Activated CD8-positive, alpha-beta memory T cell treated with anti-CD3 and anti-CD28 coated beads for 24 hours (primary cell): ENCODE measurements at places on chromosomes 3 and 15.

DNA sequence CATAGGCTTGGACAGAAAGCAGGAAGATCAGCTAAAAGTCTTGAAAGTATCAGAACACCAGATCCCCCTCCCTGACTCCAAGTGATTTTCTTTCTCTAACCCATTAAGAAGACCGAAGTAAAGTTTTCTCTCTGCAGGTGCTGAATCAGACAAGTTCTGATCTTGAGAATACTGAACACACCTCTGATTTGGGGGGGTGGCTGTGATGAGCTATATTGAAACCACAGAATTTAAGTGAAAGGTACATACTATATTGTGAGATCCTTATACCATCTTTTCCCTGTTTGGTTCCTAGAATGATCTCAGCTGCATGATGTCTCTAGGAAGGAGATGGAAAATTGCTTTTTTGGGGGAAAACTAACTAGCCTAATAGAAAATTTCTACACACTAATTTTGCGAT, 196.0 kb downstream of the DIPK2A start:
- DNase-seq, result no peak

DNA sequence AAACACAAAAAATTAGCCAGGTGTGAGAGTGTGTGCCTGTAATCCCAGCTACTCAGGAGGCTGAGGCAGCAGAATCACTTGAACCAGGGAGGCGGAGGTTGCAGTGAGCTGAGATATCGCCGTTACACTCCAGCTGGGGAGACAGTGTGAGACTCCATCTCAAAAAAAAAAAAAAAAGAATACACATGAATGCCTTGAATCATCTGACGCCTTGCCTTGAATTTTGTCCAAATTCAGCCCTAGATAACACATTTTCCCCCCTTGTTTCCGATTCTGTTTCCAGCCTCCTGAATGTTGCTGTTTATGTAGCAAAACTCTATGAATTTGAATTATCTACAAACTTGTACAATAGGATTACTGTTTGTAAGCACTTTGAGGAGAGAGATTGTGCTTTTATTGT, 98.7 kb upstream of the ARL6 start:
- DNase-seq, result no peak

GRCh38 chr15:83571820-83572707, 81.9 kb upstream of the ADAMTSL3 start:
- no peak for DNase-seq

GRCh38 chr3:116020495-116020894, 397.2 kb downstream of the GAP43 start:
- DNase-seq, result no peak

GRCh38 chr15:57684491-57685151, 21.9 kb upstream of the POLR2M start:
- DNase-seq, result no peak

DNA sequence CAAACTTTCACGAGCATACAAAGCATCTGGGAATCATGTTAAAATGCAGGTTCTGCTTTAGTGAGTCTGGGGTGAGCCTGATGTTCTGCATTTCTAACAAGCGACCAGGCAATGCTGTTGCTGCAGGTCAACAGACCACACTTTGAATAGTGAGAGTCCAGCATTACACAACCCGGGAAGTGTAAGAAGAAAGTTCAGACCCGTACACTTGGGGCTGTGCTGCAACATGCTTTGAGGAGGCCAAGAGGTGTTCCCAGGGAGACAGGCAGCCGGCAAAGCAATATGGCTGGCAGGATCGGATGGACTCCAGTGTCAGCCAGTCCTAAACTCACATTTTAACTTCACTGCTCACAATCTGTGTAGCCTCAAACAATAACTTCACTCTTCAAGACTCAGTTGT, 134.2 kb downstream of the LIPC start:
- no peak for DNase-seq

GRCh38 chr3:162142511-162142910, 645.9 kb downstream of the OTOL1 start:
- no peak for DNase-seq

GRCh38 chr3:142225885-142226215, 465 bp upstream of the GK5 start:
- DNase-seq, result no peak

DNA sequence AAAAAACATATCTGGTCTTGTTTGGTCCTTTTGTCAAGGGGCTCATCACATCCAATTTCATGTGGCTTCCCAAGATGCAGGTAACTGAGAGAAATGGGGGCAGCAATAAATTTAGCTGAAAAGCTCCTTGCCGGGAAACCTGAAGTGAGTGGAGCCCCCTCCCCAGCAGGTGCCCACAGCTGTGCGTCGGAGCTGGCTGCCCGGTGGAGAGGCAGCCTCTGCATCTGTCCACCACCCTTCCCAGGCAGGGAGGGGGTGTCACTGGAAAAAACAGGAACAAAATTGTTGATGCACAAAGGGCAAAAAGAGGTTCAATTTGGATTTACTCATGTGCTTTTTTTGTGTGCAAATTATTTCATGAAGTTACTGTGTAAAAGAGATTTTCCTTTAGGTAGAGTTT, 249.4 kb upstream of the LYSMD4 start:
- DNase-seq, result no peak

DNA sequence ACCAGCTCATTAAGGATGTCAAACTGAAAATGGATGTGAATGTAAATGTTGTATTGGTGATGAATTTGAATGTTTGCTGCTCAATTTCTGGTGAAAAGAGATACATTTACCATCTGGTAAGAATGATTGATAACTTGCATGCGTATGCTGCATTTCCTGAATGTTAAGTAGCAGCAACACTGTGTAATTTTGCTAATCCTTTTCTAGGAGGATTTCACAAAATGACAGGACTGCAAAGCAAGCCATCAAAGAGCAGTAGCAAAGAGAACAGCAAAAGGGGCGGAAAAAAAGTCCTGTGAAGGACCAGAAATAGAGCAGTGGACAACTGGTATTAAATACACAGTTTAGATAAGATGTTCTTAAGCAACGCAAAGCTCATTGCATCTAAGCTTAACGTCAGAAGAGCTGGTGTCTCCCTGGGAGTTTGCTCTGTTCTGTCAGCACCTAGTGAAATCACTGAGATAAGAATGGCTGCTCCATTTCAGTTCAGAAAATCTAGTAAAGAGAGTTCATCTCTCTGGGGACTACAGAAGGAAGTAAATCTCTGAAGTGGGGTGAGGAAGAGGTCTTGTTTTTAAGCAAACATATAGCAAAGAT, 23.5 kb upstream of the PAQR5 start:
- no peak for DNase-seq

DNA sequence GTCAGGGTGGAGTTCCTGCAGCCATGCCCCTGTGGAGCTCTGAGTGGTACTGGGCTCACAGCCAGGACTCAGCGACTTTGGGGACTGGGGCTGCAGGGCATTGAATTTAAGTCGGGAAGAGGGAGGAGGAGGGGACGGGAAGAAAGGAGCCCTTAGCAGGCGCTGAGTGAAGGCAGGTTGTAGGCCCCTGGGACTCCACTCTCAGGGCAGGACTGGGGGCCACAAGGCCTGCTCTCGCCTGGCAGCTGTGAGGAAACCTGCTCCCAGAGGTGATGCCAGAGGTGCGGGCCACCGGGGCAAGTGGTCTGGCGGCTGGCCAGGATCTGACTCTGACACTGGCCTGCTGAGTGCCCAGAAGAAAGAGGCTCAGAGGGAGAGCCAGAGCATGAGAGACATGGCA, 73.5 kb downstream of the EPHB3 start:
- no peak for DNase-seq

DNA sequence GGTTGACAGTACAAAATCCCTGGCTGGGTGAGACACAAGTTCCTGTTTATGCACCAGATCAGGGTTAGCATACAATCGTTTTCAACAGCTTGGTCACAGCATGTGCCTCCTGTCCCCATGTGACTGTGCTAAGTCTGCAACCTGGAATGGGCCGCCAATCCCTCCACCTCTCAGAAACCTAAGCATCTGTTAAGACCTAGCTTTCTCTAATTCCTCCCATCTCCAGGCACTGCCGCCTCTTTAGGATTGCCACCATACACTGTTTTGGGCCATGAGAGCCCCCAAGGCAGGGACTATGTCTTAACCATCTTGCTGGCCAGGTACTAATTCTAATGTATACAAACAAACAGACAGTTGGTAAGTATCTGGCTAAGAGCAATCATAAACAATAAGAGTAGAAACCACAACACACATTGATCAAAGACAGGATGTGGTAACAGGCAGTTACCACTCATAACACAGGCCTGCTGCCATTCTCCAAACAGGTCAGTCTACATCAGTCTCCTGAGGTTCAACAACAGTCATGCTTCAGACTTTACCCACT, 25.6 kb downstream of the SEC22C start:
- DNase-seq, result no peak

DNA sequence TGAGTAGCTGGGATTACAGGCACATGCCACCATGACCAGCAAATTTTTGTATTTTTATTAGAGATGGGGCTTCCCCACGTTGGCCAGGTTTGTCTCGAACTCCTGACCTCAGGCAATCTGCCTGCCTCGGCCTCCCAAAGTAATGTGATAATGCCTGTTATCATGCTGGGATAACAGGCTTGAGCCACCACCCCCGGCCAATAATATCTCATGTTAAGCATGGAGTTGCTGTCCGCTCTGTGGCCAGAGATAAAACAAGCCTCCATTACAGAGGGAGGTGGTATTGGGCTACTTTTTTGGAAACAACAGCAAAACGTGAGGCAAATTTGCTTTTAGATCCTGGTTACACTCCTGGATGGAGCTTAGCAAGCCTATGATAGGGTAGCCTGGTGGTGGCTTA, 32.9 kb upstream of the ALG1L2 start:
- no peak for DNase-seq

GRCh38 chr15:63973212-63974009, 72.9 kb downstream of the DAPK2 start:
- no peak for DNase-seq

GRCh38 chr3:133124511-133124910, 86.3 kb downstream of the TMEM108 start:
- no peak for DNase-seq

DNA sequence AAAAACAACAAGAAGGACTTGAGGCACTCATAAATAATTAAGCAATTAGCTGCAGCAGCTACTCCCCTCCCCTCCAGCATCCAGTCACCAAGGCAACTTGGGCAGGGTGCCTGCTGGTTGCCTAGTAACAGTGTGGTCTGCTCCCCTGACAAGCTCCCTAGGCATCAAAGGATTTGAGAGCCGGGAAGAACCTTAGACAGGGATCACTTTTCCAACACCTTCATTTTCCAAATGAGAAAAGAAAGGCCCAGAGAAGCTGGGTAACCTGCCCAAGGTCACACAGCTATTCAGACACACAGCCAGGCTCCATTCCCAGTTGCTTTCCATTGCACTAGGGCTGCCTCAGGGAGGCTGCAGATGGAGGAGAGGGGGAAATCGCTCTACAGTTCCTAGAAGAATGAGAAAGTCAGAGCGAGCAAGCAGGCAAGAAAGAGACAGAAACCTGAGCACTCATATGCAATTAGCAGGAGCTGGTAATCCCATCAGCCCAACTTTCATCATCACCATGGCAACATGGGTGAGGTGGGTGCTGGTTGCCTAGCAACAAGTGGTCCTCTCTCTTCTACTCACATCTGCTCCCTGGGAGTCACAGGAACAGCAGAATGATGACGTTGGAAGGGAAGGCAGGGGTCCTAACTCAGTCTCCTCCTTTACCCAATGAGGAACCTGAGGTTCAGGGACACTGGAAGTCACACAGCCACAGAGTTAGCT, 3.6 kb upstream of the EIF4E3 start:
- DNase-seq, result no peak

DNA sequence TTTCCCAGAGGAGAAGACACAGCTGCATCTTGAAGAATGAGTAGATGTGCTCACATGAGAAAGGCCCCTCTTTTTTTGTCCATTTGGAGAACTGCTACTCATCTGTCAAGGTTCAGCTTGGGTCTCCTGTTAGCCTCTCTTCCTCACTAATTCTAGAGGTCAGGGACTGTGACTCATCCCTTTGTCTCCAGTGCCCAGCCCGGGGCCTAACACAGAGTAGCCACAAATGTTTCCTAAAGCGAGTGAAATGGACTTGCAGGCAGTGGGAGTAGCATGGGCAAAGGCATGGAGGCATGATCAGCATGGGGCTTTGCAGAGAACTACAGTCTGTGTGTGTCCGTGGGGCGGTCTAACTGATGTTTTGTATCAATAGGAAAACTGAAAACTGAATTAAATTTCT, 33.9 kb upstream of the MRPS22 start:
- no peak for DNase-seq

GRCh38 chr15:61447981-61448380, 218.9 kb upstream of the RORA start:
- DNase-seq, result no peak
